ENCODE measurements at places on chromosomes 7 and 10. TPM values are rescaled to one million over a fixed set of nuclear protein-coding genes. Genes with fewer than 3 reads are reported as not detected.

PRTFDC1 gene
- total RNA-seq, result 10.9 TPM

SLC18A3 gene
- total RNA-seq, result not detected

NKX2-3 gene
- not detected for total RNA-seq

ZP3 gene
- 4.2 TPM for total RNA-seq

ATG9B gene
- 0.10 TPM for total RNA-seq

FAM131B gene
- total RNA-seq, result 0.65 TPM

DNMBP gene
- 80.8 TPM for total RNA-seq

GAD2 gene
- total RNA-seq, result not detected
